ENCODE measurements at places on chromosomes 7 and 10.

DNA sequence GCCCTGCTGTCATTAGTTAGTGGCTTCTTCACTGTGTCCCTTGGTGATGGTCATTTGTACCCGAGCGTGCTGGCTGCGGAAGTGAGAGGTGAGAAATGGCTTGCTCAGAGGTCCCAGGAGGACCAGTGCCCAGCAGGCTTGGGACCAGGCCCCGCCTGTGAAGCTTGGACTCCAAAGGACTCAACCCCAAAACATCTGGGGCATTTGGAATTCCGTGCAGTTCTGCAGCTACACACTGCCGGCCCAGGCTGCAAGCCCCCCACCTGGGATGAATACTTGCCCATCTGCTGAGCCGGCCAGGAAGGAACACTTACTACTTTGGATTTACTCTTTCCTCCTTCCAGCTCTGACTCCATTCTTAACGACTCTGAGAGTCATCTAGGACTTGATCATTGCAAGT lies 18.0 kb downstream of the ECHDC3 start:
- DNase-seq, result no peak

DNA sequence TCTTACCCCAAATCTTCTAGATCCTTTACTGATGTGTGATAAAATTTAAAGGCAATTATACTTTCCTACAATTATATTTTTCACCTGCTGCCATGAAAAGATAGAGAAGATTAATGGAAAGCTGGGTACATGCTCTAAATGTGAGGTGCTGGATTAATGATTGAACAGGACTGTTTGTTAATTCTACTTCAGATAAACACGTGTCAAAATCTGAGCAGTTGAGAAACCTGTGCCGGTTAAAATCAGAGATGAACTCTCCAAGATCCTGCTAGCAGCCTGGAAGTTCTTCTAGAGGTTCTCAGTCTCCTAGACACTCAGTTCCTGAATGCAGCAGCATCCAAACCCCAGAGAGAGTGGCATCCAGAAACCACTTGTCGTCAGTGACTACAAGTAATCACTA lies 69.2 kb downstream of the INHBA start:
- DNase-seq, result no peak

DNA sequence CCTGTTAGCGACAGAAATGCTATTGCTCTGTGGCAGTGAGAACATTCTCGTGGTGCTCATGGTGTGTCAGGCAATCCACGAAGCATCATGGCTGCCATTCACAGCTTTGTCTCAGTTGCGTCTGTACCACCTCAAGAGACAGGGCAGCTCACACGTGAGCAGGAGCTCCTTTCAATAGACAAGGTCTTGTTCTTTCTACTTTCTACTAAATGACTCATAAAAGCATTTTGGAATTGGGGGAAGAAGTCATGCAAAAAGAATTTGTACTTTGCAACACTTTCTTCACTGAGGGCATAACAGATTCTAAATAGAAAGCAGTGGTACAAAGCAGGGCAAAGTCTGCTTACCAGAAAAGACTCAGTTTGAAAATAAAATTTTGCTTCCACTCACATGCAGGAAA lies 638.5 kb downstream of the PHTF2 start:
- no peak for DNase-seq

DNA sequence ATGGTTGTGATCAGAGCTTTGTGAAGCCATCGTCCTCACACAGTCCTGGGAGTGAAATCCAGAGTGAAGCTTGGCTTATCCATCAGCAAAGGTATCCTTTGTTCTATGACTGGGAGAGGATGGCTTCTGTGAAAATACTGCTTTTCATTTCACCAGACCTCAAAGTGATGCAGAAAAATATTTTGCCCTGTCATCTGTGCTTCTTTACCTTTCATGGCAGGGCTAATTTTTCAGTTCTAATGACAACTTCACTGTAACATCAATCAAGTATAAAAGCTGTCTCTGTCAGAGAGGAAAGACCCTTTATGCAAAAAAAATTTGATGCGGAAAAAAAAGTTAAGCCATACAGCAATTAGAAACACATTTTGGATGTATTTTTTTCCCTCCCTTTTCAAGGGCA lies 468.1 kb upstream of the ADARB2 start:
- no peak for DNase-seq

GRCh38 chr10:77223526-77224460 lies 413.8 kb downstream of the KCNMA1 start:
- peak; percentile 32 for DNase-seq

DNA sequence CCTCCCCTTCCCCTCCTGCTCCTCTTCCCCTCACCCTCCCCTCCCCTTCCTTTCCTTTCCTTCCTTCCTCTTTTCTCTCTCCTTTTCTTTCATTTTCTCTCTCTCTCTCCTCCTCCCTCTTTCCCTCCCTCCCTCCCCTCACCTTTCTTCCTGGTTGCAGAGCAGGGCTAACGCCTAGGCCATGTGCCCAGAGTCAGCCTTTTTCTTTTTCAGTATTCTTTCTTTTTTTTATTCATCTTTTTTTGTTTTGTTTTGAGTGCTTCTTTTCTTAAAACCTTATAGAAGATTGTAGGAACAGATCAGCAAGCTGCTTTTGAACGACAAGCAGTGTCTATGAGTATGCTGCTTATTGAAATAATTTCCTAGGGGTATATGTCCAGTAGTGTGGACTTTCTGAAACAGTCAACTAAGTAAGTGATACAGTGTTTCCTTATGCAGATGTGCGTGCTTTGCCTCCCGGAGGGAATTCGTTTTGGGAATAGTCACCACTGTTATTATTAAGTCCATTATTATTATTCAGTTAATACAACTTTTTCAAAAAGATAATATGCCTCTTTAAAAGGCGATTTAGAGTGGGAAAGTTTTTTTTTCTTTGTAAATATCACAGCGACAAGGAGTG lies 219.2 kb downstream of the CAMK1D start:
- no peak for DNase-seq

Data from left colon (tissue), 2 donors.